ENCODE measurements at places on chromosomes 1 and 21.

GRCh38 chr1:19918057-19918456 is 5.4 kb downstream of the PLA2G2E start:
- peak; percentile 84 for DNase-seq

DNA sequence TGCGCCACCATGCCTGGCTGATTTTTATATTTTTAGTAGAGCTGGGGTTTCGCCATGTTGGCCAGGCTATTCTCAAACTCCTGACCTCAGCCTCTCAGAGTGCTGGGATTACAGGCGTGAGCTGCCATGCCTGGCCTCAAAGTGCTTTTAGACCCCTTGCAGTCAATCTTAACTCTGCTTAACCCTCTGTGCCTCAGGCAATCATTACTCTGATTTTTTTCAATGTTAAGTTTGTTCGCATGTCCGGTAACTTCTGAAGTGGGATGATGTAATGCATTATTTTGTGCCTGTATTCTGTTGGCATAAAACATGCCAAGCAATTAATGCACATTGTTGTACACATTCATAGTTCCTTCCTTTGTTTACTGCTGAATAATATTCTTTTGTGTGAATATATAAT is 18.6 kb downstream of the SMG7 start:
- no peak for DNase-seq

GRCh38 chr1:222167111-222167510 is 380.8 kb downstream of the HHIPL2 start:
- peak; percentile 2 for DNase-seq

DNA sequence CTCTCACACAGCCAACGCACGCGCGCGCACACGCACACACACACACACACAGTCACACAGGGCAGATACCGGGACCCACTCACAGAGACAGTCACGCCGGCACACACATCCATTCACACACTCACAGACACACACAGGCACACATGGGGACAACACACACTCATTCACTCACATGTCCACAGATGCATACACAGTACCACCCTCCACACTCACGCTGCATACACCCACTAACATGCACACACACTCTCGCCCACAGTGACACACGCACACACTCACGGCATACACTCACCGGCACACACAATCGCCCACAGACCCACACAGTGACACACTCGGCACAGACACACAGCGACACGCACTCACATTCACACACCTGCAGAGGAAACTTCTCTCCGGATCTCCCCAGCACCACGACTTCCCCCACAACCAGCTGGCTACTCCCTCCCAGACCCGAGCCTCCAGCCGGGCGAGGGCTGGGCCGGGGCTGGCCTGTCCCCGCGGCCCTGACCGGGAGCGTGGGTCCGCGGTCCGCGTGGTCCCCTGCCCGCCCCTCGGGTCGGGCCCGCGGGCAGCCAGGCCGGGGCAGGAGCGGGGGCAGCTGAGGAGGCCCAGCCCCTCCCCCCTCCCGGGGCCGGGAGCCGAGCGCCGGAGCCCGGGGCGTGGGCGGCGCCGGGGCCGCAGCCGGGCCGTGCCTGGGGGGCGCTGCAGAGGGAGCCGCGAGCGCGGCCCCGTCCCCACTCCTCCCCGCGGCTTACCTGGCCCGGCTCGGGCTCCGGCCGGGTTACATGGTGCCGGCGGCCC is 552 bp downstream of the DLGAP3 start:
- no peak for DNase-seq

GRCh38 chr1:219416598-219417238 is 196.2 kb downstream of the ZC3H11B start:
- DNase-seq = peak; percentile 65

DNA sequence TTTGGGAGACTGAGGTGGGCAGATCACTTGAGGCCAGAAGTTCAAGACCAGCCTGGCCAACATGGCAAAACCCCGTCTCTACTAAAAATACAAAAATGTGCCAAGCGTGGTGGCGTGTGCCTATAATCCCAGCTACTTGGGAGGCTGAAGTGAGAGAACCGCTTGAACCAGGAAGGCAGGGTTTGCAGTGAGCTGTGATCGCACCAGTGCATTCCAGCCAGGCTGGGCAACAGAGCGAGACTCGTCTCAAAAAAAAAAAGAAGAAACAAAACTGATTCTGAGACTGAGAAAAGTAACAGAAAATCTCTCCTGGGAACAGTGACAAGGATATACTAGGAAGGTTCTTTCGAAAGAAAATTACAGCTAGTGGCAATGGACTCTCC is 20.9 kb downstream of the USP48 start:
- no peak for DNase-seq

DNA sequence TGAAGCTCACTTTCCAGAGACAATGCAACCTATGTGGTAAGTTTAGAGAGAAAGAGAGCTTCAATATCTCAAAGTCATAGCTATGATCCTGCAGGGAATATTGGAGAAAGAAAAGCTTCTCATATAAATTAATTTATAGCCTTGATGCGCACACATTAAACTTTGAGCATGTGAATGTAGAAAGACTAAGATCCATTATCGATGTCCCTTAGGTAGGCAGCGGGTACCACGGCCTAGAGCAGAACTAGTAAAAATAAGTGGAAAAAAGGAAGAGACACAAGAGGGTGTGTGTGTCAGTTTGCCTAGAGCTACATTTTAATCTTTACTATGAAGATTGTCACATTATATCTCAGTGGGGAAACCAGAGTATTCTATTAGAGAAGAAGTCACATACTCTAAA is 685.6 kb downstream of the AMY1C start:
- DNase-seq = no peak

- DNase-seq = no peak
Observed at GRCh38 chr1:186819126-186819525, 9.6 kb upstream of the PLA2G4A start.

- peak; percentile 32 for DNase-seq
Observed at GRCh38 chr1:183956559-183957188, 80.9 kb downstream of the COLGALT2 start.

DNA sequence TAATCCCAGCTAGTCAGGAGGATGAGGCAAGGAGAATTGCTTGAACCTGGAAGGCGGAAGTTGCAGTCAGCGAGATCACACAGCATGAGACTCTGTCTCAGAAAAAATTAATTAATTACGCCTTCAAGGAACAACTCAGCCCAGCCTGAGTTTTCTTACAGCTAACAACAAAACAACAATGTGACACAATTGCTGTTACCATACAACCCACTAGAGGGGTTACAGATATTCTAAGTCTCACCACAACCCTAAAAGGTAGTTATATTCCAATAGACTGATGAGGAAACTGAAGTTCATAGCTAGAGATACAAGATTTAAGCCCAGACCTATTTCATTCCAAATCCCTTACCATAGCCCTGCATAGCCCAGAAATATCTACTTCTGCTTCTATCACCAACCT is 2.9 kb upstream of the LRRC8C start:
- DNase-seq = no peak

- no peak for DNase-seq
Observed at GRCh38 chr1:10781137-10781536, 15.3 kb downstream of the CASZ1 start.

- no peak for DNase-seq
Observed at GRCh38 chr1:237179503-237179902, 137.5 kb downstream of the RYR2 start.

GRCh38 chr1:17742583-17742982 is 12.6 kb upstream of the ACTL8 start:
- DNase-seq = no peak
